SIG-M5 (cell line): ENCODE measurements at places on chromosomes 2 and 18.

DNA sequence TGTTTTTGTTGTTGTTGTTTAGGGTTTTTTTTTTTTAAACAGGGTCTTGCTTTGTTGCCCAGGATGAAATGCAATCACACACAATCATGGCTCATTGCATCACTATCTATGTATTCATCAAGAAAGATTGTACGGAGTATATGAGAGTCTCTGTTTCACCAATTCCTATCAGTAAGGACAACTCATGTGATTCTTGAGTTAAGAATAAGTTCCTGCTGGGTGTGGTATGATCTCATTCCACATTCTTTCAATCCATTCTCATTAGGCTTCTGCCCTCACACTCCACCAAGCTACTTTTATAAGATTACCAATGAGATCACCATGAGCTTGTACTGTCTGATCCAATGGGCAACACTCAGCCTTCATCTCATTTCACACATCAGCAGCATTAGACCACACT is 9.1 kb upstream of the AP1S3 start:
- no peak for DNase-seq

DNA sequence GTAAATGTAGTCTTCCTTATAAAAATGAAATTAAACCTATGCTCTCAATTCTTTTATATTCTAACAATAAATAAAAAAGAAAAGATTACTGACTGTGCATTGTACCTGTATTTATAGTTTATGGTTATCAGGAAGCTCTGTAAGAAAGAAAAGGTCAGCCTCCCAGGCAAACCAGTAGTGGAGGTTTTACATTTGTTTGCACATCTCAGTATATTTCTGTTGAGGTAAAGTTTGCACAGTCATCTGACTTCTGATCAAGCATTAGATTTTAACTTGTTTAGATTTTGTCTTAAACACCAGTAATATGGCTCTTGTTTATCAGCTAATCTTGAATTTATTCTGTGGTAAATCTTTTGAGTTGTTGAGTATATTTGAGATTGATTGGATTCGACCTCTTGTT is 37.1 kb downstream of the CCNT2 start:
- no peak for DNase-seq

- DNase-seq = no peak
These were observed 105.5 kb upstream of the SYT4 start for GRCh38 chr18:43382641-43383403.

- DNase-seq = no peak
These were observed 136.1 kb upstream of the TMEM200C start for GRCh38 chr18:6031442-6031841.

GRCh38 chr18:5759194-5759593 is 136.1 kb downstream of the TMEM200C start:
- no peak for DNase-seq

DNA sequence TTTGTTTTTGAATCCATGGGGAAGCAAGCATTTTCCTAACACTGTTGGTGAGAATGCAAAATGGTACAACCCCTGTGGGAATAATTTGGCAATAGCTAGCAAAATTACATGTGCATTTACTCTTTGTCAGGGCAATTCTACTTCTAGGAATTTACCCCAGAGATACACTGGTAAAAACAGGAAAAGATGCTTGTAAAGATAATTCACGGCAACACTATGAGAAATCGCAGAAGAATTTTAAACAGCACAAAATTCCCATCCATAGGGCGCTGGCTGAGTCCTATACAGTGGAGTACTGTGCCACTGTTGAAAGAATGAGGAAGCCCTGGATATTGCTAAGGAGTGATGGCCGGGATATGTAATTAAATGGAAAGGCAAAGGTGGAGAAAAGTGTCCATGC is 75.8 kb downstream of the DGKD start:
- DNase-seq = no peak

DNA sequence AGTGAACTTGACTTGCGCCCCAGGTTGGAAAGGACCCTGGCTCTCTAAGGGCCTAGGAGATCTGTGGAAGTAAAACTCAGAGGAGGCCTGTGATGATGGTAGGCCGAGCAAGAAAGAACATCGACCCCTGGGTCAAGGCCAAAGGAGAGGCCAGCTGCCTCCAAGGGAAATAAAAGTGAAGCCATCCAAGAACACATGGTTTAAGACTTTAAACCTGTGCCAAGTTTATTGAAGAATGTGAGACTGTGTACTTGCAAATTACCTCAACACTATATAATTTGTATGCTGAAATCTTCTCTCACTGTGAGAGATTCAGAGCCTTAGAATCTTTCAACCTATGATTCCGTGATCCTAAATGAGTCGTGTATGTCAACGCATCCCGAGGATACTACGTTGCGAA is 40.7 kb upstream of the COBLL1 start:
- DNase-seq = no peak

DNA sequence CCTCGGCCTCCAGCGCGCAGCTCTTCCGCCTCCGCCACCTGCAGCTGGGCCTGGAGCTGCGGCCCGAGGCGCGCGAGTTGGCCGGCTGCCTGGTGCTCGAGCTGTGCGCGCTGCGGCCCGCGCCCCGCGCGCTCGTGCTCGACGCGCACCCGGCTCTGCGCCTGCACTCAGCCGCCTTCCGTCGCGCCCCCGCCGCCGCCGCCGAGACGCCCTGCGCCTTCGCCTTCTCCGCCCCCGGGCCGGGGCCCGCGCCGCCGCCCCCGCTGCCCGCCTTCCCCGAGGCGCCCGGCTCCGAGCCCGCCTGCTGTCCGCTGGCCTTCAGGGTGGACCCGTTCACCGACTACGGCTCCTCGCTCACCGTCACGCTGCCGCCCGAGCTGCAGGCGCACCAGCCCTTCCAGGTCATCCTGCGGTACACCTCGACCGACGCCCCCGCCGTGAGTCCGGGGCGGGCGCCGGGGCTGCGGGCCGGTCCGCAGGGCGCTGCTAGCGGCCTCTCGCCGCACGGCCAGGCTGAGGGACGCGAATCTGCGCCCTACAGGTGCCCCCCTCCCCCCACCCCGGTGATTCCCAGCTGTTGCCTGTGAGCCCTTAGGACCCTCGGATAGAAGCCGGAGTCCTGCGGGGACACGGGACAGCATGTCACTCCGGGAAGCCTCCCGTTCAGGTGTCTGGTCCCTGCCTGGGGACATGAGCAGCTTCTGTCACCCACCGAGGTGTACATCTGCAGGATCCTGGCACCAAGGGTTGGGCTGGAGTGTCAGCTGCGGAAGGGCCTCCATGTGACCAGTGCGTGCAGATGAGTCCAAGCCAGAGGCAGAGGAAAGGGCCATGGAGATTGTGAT is 616 bp downstream of the RNPEPL1 start:
- DNase-seq = no peak

DNA sequence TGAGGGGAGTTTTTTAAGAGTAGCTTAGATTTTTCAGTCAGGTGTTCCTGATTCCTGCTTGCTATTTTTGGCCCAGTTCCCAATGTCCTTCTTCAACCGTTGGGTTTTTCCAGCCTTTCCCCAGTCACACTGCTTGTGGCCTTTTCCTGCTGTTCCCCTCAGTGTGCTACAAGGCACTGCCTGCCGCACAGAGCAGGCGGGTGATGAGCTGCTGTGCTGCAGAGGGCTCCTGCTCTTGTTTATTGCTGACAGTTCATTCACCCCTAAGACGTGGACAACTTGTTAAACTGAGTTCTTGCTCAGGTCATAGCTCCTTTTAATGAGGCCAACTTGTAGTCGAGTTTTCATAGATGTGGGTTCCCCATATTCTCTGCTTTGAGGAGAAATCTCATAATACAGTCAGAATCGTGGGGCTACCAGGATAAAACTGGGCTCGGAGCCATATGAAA is 20.6 kb downstream of the EIF4E2 start:
- DNase-seq = no peak

DNA sequence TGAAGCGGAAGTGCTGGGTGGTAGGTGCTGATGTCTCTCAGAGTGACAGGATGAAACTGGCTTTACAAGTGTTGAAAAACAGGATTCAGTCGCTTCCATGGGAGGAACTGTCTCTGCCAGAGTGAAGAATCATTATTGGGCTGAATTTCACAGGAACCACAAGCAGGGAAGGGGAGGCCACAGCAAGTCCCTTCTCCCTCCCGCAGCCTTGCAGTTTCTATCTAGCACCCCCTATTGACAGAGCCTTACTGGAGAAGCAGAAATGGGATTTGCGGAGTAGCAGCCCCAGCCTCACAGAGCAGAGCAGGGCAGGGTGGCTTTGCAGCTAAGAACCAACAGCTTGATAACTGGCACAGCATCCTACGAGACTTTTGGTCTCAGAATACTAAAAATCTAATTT is 33.3 kb upstream of the RMP24 start:
- no peak for DNase-seq

GRCh38 chr2:217878915-217879590 is 123.7 kb downstream of the TNS1 start:
- no peak for DNase-seq

DNA sequence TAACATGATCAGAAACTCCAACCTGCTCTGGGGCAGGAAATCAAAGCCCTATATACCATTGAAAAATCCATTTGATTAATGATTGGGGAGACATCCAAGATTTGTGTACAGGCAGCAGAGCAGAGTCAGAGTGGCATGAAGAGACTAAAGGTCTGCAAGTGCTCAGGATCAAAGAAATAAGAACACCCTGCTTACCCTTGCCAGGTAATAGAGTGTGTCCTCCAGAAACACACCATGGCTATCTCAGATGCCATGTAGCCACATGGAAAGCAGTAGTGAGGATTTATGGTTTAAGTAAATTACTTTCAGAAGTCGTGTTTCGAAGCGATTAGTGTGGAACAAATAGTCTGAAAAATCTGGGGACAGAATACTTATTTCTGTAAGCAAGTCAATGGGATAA is 592.9 kb downstream of the SUCLG1 start:
- no peak for DNase-seq

GRCh38 chr2:211302676-211303075 is 746.3 kb downstream of the CPS1 start:
- DNase-seq = no peak

- DNase-seq = no peak
These were observed 30.0 kb upstream of the ATG16L1 start for GRCh38 chr2:233221378-233222063.

GRCh38 chr2:84212611-84213314 is 246.3 kb downstream of the SUCLG1 start:
- no peak for DNase-seq

GRCh38 chr18:12637901-12638643 is 19.8 kb downstream of the SPIRE1 start:
- no peak for DNase-seq

DNA sequence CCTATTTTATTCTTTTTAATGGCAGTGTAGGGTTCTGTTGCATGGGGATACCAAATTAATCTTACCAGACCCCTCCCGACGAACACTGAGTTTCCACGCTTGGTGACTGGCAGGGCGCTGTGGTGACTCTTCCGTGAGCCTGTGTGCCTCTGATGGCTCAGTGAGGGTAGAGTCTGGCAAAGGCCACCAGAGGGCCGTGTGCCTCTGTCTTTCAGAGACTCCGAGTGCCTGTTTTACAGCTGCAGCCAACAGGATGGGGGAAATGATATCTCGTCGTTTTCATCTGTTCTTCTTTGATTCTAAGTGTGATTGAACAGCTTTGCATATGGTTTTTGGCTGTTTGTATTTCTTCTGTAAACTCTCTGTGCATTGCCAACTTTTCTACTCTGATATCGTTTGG is 99.8 kb downstream of the ZNF236 start:
- no peak for DNase-seq

GRCh38 chr18:2847317-2848246 is 776 bp downstream of the EMILIN2 start:
- DNase-seq = no peak

- DNase-seq = no peak
These were observed 101.1 kb downstream of the CTIF start for GRCh38 chr18:48639772-48640432.

GRCh38 chr2:191894681-191895147 is 47.8 kb upstream of the CAVIN2 start:
- no peak for DNase-seq

DNA sequence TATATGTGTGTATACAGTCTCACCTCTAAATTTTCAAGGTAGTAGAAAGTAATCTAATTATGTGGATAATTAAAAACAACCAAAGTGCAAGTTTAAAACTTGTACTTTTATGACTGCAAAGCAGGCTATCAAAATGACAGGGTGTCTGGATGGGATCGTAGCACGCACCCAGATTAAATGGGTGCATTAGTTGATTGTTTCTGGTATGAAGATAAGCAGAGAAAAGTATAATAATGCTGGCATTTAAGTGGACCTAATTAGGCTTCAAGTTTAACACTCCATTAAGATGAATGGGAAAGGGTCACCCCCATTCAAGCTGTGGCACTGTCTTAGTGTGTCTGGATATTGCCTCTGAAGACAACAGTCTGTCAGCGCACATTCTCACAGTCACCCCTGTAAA is 124.6 kb upstream of the ZEB2 start:
- DNase-seq = no peak

DNA sequence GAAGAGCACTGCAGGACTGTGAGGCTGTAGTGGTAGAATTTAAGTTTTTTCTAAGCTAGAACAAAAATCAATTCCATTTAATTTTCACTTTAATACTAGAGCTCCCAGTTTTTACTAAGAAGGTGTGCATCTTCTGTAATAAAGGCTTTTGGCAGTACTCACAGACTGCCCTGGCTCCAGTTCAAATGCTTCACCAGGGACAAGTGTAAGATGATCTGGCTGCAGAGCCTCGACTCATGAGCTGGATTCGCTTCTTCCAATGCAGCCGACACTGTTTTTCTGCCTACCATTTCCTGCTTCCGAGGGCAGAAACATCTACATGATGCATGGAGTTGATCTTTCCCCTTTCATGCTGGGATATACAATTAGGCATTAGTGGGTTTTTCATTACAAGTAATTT is 87.0 kb downstream of the FARSB start:
- no peak for DNase-seq

DNA sequence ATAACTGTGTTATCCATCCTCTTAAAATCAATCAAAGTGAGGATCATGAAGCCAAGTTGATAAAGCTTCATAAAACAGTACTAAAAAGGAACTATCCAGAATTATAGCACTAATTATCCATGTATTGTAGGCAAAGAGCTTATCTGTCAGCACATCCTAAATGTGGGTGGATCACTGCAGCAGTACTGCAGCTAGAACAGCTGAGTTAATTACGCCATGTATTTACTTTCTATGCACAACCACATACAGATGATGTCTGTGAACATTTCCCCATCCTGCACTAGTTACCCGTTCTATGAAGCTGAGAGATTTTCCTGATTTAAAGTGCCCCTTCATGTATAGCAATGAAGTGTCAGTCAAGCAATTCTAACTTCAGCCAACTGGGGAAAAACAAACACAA is 96.6 kb downstream of the RAPH1 start:
- no peak for DNase-seq

- DNase-seq = no peak
These were observed 6.7 kb upstream of the CLK1 start for GRCh38 chr2:200871151-200871550.
